ENCODE measurements at places on chromosomes 4 and X.
A peak's percentile ranks its signal among the peaks of the same experiment; 100 is the strongest.

DNA sequence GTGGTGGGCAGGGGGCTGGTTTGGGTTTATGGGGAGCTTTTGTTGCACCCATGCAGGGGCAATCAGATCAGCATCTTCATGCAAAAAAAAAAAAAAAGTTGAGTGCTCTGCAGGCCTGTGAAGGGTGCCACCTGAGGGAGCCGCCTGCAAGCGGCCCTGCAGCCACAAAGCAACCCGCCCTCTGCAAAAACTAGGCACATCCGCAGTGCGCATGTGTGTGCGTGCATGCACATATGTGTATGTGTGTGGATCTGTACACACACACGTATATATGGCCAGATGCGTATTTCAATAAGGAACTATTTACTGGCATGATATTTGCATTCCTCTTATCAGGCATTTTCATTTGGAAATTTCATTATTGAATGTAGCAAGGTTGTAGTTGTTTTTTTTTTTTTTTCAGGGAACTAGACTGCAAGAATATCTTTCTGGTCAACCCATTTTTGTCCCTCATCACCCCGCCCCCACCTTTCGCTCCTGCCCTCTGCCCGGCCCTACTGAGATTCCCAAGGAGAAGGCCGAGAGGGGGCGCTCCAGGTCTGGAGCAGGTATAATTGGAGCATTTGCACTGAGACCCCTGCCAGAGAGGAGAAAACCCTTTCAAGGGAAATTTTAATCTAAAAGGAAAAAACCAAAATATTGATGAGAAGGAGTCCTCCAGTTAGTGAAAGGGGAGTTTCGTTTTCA, 18.1 kb downstream of the CCNQ start:
- no peak for DNase-seq

- no peak for DNase-seq
Measured at GRCh38 chr4:56783986-56784385, 37.5 kb downstream of the SPINK2 start.

DNA sequence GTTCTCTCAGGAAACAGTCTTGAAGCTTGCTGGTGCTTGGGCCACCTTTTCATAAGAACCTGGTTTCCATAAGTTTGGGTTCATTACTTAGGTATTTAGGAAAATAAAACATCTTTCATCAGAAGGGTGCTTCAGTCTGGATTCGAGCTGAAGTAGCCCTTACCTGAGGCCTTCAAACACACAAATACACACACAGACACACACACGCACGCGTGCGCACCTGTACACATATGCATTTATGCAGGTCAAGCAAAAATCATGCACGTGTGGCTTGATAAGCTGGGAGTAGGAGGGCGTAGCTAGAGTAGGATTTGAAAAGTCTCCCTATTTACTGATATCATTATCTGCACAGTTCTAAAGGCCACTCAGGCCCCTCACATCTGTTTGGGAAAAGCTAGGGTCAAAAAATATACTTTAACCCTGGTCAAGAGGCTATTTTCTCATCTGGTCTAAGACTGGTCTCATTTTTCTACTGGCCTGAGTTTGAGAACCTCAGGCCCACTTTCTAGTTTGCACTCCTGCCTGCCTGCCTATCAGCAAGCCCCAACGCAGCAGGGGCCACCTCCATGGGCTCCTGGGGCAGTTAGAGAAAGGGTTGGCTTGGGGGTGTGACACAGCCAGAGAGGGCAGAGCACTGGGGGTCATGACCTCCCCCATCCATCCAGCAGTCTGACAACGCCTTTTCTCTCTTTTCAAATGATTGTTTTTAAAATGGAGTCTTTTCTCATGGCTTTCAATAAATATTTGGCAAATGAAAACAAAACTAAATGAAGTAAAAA, 64.3 kb downstream of the RASL11B start:
- no peak for DNase-seq

GRCh38 chrX:24561121-24561520, 86.0 kb downstream of the PCYT1B start:
- no peak for DNase-seq

GRCh38 chr4:143252478-143252877, 67.8 kb downstream of the USP38 start:
- DNase-seq = no peak

GRCh38 chrX:113868177-113868576, 715.7 kb upstream of the HTR2C start:
- DNase-seq = no peak

GRCh38 chrX:52852110-52852860, 15.6 kb downstream of the XAGE3 start:
- DNase-seq = peak; percentile 62

DNA sequence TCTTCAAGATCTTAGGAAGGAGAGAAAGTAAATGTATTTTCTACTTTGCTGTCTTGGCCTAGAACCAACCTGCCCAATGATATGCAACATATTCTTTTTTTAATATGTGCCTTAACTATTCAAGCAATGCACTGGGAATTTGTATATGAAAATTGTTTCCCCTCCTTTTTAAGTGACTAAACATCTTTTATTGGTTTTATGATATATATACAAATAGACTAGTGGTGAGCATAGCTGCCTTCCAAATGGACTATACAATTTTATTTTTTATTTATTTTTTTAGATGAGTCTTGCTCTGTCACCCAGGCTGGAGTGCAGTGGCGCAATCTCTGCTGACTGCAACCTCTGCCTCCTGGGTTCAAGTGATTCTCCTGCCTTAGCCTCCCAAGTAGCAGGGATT, 10.3 kb downstream of the NOCT start:
- no peak for DNase-seq

DNA sequence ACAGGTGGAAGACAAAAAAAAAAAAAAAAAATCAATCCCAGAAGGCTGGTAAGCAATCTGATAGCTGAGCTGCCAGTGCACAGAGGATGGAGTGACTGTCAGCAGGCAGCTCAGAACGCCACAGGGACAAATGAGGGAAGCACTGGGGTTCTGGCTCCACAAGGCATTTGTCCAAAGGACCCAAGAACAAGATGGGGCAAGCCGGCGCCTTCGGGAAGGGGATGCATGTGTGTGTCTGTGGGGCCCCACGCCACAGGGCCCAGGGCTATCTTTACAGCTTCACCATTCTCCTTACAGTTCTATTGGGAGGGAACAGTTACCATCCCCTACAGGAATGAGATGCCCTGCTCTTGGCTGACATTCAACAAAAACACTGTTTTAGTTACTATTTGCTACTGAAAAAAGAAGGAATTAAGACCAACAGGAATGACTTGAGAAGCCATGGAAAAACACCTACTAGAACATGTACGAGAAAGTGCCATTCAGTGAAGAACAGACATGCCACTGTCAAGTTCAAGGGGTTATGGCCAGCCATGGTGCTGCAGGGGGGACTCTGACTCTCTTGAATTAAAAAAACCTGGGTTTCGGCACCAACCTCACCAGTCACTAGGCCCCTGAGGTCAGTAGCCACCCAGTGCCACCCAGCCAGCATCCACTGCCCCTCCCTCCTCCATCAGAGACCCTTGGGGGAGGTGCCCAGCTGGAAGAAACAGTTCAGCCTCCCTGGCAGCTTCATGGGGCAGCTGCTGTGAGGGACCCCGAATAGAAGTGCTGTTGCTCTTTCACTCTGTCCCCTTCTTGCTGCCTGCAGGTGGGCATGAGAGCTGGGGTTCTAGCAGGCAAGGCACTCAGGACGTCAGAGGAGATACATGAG, 18.5 kb downstream of the WDR1 start:
- peak; percentile 65 for DNase-seq

GRCh38 chrX:25012433-25012735, 3.4 kb downstream of the ARX start:
- DNase-seq = no peak

- DNase-seq = no peak
Measured at GRCh38 chrX:49273181-49273727, 3.7 kb downstream of the PPP1R3F start.

DNA sequence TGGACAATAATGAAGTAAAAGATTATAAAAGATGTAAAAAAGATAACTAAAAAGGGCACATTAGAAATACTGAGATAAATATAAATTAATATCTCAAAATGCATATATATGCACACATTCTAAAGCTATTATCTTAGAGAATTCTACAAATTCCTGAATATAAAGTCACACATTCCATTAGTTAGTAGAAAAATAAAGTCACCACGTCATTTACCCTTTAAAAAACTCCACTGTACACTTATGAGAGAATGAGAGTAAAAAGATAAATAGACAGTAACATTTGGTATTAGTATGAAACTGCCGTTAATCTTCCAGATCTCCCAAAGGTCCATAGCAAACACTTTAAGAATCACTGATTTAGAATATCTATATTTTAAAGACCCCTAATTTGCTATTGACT, 67.2 kb upstream of the IL15 start:
- no peak for DNase-seq

GRCh38 chr4:142874684-142875083, 28.6 kb upstream of the INPP4B start:
- DNase-seq = no peak

DNA sequence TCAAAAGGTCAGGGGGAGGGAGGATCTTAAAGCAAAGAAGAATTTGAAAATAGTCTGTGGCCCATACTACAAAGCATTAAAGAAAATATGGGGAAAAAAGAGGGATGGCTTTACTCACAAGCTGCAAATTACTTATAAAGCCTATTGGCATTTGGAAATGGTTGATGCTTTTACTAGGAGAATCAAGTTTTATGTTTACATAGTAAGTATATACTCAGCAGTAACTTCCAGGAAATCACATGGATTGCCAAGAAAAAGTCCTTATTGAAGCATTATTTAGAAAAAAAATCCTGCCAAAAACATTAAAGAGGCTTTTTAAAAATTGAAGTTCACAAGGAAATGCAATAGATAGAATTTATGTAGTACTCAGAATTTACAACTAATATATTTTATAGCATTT, 8.4 kb upstream of the SH3RF1 start:
- peak; percentile 59 for DNase-seq
